ENCODE measurements at places on chromosomes 2 and 18. TPM values are rescaled to one million over a fixed set of nuclear protein-coding genes. Genes with fewer than 3 reads are reported as not detected.

DNA sequence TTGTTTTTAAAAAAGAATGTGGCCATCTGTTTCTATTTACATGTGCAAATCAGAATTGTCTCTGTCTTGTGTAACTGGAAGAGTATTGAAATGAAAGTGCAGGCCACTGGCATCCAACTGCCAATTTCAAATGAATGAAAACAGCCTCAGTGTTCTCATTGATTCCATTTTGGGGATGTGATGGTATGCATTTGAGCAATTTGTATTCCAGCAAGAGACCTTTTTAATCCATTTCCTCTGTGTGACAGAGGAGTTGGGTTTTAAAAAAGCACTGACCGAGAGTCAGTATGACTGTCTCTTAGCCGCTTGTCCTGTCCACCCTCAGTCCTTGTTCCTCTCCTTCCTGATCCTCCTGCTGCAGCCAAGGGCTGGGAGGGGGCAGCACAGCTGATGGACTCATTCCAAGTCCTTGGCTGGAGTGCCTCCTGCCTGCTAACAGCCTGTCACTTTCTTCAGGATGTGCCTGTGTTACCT lies 50.0 kb downstream of the ASAP2 start:
- H3K4me1 ChIP-seq: peaks cover 33% of the 10 kb centered on the region
- no peak overlapping the region for H3K4me3 ChIP-seq
- DNase-seq: no peak
- no peak overlapping the region for H3K27ac ChIP-seq
- H3K27me3 ChIP-seq: peaks cover 4% of the 10 kb centered on the region

- peaks cover 16% of the 10 kb centered on the region for H3K4me1 ChIP-seq
- H3K4me3 ChIP-seq: no peak overlapping the region
- no peak overlapping the region for H3K27ac ChIP-seq
These were observed 145.6 kb downstream of the TGIF1 start for GRCh38 chr18:3595369-3596273.

- peak overlapping the region; percentile 40 for H3K27ac ChIP-seq
- no peak overlapping the region for H3K4me3 ChIP-seq
- no peaks in the 10 kb centered on the region for H3K27me3 ChIP-seq
These were observed 249.7 kb upstream of the PXDN start for GRCh38 chr2:1993711-1994682.

The SERPINB7 gene
- not detected for total RNA-seq

DNA sequence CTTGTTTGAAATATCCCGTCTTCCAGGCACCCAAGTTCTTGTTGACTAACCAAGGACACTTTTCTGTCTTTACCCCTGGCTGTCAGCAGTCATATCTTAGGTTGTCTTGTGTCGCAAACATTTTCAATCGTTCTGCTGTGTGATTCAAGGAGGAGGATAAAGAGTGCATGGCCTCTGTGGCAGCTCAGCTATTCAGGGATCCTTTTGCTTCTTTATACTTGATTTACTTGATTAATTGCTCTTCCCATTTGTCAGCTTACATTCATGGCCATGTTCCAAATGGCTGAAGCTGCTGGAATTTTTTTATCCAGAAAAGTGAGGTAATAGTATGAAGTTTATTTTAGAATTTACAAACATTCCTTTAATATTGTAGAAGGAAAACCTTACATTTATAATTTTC lies 97.3 kb upstream of the FZD5 start:
- DNase-seq: no peak
- no peak overlapping the region for H3K4me3 ChIP-seq
- no peaks in the 10 kb centered on the region for H3K4me1 ChIP-seq
- no peaks in the 10 kb centered on the region for H3K36me3 ChIP-seq
- H3K27ac ChIP-seq: no peak overlapping the region

GRCh38 chr2:230324503-230324902 lies 2.5 kb upstream of the SP140L start:
- no peak overlapping the region for H3K27ac ChIP-seq
- no peak overlapping the region for H3K4me3 ChIP-seq
- no peaks in the 10 kb centered on the region for H3K27me3 ChIP-seq
- H3K36me3 ChIP-seq: peaks cover 10% of the 10 kb centered on the region
- no peak for DNase-seq

DNA sequence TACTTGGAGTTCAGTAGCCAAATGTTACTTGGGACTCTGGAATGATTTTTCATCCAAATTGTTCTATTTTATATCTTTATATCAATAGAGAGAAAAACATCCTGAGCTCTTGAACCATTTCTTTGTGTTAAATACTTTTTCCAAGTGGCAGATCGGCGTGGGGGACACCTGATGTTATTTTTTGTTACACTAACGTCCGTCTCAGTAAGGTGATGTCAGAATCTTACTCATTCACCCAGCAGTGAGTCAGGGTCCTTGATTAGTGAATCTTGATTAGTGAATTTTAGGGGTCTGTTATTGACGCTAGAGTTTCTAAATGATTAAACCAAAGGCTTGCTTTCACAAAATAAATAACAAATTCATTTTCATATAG lies 1.7 kb downstream of the MIB1 start:
- H3K27ac ChIP-seq: peak overlapping the region; percentile 98

DNA sequence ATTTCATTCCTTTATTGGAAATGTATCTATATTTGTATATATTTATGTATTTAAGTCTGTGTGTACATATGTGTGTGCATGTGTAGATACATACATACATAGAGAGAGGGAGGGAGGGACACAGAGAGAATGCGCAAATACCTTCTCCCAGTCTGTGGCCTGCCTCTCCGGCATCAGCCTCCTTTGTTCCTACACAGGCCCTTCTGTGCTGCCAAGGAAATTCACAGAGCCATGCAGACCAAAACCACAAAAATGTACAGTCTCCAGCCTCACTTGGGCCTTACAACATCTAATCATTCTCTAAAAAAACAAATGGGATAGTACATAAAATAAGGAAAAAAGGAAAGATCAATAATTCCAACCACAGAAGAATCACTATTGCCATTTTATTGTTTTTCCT lies 8.8 kb upstream of the CRACDL start:
- H3K27me3 ChIP-seq: peaks cover 3% of the 10 kb centered on the region
- H3K27ac ChIP-seq: no peak overlapping the region
- no peak for DNase-seq
- no peaks in the 10 kb centered on the region for H3K36me3 ChIP-seq
